CD8-positive, alpha-beta memory T cell (primary cell): ENCODE measurements at places on chromosomes 16 and 17.

- no peak for DNase-seq
These were observed 12.0 kb downstream of the PRR11 start for GRCh38 chr17:59167571-59168001.

DNA sequence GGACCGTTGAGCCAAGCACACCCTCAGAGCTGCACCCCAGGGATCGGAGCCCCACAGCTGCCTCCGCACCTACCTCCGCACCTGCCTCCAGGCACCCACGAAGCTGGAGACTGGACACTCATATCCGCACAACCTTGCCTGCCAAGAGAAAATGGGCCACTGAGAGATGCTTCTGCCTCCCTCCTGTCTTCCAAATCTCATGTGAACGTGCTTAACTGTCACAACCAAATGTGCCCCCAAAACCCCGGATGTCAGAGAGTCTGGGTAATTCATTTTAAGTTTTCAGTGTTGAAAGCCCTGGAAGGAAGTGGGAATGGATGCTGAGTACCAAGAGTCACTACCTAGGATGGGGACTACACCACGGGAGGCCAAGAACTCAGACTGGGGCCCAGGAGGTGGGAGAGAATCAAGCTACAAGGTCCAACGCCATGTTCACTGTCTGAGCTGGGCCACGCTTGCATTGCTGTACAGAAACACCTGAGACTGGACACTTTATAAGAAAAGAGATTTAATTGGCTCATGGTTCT lies 49.5 kb upstream of the MEAK7 start:
- peak; percentile 72 for DNase-seq

DNA sequence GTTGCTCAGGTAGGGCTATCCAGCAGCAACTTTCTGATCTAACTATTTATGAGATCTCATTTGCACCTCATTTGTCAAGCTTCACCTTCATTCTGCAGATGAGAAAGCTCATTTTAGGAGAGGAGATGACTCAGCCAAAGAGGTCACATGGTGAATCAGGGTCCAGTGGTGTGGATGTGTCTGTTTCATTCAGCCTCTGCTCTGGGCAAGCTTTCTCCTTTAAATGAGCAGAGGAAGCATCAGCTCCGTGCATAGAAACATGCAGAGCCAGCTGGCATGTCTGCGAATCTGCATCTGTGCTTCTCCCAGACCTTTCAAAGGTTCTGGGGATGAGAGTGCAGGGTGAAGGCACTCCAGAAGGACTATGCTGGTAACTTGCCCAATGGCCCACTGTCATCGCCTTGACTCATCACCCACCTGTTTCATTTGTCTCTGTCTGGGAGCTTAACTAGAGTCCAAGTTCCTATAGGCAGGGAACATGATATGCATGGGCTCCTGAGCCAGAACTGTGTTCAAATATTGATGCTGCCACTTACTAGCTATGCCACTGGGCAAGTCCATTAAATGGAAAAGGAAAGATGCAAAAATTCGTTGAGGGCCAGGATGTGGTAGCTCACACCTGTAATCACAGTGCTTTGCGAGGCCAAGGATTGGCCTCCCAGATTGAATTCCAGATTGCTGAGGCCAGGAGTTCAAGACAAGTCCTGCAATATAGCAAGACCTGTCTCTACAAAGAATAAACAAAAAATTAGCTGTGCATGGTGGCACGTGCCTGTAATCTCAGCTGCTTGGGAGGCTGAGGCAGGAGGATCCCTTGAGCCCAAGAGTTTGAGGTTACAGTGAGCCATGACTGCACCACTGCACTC lies 67.1 kb upstream of the NLK start:
- no peak for DNase-seq

DNA sequence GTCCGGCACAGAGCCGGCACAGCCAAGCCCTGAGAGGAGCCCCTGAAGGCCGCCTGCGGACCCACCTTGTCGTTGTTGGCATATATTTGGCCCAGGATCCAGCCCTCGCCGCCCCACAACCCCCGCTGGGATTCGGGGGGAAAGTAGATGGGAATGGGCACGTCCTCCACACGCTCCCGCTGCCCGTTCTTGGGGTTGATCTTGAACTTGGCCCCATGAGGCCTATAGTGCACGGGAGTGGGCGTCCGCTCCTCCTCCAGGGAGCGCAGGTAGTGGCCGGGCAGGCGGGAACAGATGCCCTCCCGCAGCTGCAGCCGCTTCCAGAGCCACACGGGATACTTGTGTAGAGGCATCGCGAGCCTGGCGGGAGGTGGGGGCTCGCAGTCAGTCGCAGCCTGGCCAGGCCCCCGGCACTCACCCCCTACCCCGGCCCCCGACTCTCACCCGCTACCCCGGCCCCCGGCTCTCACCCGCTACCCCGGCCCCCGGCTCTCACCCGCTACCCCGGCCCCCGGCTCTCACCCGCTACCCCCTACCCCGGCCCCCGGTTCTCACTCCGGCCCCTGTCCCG lies 387 bp downstream of the MRPL28 start:
- no peak for DNase-seq

GRCh38 chr17:77190576-77190975 lies 49.8 kb downstream of the SEC14L1 start:
- no peak for DNase-seq

DNA sequence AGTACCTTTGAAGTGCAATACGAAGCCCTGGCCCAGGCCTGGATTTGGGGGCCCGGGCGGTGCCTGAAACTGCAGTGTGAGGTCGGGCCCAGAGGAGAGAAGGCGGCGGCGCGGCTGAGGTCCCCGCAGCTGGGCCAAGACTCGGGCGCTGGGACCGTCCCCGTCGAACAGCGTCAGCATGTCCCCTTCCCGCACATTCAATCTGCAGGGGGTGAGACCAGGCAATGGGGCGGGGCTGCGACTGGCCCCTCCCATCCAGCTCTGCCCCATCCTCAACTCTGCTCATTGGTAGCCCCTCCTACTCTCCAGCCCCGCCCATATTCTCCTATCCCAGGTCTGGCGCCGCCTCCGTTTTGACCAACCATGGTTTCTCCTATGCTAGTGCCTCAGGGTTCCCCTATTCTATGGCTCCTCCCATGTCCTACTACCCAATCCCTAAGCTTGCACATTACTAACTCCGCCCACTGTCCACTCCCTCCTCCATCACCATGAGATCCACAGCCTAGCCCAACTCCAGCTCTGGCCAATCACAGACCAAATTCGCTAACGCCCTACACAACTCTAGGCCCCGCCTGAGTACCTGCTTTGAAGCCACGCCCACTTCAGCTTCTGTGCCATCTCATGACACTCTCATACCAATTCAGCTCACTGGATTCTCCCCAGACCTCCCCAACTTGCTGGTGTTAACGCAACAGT lies 14.4 kb upstream of the CDIPT start:
- DNase-seq = no peak

- DNase-seq = no peak
These were observed 84.7 kb downstream of the MRC2 start for GRCh38 chr17:62712171-62712581.

- no peak for DNase-seq
These were observed 8.5 kb downstream of the ITGAE start for GRCh38 chr17:3792481-3792880.

GRCh38 chr16:81526199-81526598 lies 81.6 kb downstream of the CMIP start:
- DNase-seq = no peak

DNA sequence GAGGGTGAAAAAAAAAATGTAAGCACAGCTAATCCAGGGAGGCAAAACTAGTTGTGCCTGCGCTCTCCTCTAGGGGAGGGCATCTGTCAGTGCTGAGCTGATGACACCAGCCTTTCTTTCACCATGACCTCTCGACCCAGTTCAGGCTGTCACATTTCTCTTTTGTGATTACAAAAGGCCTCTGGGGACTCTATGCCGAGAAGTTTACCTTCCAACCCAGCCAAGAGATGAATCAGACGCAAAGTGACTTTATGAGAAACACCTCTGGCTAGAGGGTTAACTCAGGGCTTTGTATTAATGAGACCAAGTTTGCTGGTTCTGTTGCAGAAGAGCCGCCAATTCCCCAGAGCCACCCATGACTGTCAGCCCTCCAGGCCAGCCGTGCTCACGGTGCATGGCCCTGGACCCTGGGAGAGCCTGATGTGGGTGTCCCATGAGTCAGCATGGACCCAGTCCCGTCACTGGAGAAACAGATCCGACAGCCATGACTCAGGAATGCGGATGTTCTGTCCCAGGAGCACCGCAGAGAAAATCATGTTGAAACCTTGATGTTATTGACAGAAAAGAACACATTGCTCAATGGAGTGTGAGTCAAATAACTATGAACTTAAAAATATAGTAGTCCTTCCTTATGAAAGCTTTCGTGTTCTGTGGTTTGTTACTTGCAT lies 437.2 kb downstream of the HS3ST3B1 start:
- DNase-seq = no peak

- DNase-seq = no peak
These were observed 20.3 kb downstream of the KPNB1 start for GRCh38 chr17:47670064-47670463.

DNA sequence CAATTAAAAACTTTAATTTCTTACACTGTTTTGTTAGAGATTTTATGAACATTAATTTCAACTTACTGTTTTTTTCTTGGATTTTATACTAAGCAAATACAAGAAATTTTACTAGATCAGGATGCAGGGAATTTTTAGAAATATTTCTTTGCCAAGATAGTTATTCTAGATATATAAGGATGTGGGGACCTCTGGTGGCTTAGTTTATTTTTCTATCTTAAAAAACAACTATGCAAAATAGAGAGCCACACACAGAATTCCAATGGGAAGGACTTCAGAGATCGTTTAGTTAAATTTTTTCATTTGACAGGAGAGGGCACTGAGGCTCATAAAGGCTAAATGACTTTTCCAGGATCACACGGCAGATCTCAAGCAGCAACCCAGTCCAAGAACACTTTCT lies 23.0 kb upstream of the CAPNS2 start:
- DNase-seq = no peak

GRCh38 chr17:80822700-80823410 lies 168.8 kb upstream of the CHMP6 start:
- DNase-seq = no peak

DNA sequence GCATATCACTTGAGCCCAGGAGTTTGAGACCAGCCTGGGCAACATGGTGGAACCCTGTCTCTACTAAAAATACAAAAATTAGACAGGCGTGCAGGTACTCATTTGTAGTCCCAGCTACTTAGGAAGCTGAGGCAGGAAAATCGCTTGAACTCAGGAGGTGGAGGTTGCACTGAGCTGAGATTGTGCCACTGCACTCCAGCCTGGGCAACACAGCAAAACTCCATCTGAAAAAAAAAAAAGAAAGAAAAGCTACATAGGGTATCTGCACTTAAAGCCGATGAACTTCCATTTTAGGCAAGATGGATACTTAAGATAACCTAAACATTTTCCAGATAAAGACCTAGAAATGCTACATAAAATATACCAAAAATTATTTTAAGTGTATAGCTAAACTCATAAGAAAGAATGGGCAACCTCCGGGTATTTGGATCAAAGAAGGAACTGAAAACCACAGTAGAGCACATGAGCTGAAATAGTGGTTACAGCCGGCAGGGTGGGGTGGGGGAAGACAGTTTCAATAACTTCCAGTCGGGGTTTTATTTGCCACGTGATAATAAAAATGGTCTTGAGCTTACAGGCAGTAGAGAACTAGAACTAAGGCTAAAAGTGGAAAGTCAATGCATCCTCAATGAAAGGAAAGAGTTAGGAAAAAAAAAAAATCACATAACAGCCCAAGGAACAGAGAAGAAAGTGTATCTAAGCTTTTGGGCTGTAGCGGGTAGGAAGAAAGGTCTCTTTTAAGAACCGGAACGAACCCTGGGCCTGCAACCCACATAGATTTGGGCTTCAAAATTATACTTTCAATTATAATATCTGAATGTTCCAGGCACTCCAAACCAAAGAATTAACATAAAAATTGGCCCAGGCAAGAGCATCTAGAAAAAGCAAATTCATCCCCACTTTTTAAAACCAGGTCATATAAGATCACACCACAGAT lies 53.1 kb downstream of the CFDP1 start:
- DNase-seq = no peak

GRCh38 chr17:19327031-19327783 lies 35.3 kb downstream of the B9D1 start:
- DNase-seq = no peak

DNA sequence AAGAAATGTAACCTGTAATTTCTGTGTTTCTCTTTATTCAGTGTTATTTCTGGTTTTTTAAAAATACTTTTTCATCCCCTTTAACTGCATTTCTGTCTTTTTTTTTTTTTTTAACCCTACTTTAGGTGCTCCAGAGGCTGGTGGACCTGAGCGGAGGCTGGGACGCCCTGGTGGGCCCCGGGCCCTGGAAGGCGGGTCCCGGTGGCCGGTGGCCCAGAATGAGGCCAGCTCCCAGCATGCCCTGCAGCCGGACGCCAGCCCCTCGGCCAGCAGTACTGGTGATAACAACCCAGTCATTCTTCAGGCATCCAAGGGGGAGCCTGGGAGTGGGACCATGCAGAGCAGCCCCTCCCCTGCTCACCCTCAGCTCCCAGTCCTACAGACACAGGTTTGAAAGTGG lies 1.5 kb downstream of the SRCAP start:
- DNase-seq = no peak
